ENCODE measurements at places on chromosomes 3 and 15.
A peak's percentile ranks its signal among the peaks of the same experiment; 100 is the strongest.

GRCh38 chr15:47570044-47570443 lies 147.3 kb upstream of the SEMA6D start:
- peak; percentile 49 for DNase-seq

- DNase-seq = no peak
These were observed 602 bp upstream of the SLTM start for GRCh38 chr15:58934114-58934447.

DNA sequence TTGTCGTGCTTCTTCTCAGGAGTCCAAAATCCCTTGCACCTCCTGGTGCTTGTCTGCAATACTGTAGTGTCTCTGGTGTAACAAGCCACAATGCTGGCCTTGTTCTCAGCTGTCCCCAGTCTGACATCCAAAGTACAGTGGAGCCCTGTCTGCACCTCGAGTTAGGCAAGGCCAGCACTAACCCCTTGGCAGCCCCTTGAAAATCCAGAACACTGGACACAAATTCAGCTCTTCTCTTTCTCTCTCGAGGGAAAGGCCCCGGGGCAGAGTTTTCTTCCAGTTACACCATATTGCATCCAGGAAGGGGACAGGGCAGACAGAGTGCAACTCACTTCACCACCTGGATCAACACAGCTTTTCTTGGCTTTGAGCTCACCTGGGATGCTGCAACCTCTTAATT lies 91.3 kb upstream of the ATP10A start:
- no peak for DNase-seq

GRCh38 chr3:42432485-42432884 lies 22.1 kb upstream of the LYZL4 start:
- DNase-seq = no peak

- DNase-seq = peak; percentile 24
These were observed 29.8 kb downstream of the GNB4 start for GRCh38 chr3:179421500-179421899.

DNA sequence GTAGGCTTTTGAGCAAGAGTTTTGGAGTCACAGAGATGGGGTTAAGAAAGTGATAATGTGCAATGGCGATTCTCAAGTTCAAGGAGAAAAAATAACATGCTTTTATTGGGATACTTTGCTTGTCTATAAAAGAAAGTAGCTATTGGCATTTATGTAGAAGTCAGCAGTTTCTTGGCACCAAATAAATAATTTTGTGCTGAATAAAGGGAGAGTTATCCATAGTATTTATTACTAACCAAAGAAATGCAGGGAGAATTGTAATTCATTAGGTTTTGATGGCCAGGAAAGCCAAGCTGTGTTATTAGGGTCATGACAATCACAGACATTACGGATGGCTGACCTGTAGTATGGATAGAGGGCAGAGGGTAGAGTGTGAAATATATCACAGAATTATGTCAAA lies 33.1 kb downstream of the BTD start:
- no peak for DNase-seq

GRCh38 chr15:69782809-69783208 lies 314.9 kb downstream of the TLE3 start:
- peak; percentile 98 for DNase-seq

DNA sequence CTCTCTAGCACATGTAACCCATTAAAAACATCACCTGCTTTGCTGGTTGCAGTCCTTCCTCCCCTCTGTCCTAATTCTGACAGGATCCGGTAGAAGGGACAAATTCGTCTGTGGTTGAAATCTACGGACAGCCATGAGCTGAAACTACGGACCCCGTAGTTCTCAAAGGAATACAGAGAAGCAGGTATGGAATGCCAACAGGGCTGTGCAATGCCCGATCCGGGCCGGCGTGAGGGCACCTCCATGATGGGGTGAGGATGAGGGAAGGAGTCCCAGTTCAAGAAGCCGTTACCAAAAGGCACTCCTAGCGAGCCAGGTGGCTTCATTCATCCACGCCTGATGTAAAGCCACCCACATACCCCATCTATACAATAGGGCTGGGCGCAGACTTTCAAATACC lies 160.0 kb upstream of the NSMCE3 start:
- DNase-seq = no peak

DNA sequence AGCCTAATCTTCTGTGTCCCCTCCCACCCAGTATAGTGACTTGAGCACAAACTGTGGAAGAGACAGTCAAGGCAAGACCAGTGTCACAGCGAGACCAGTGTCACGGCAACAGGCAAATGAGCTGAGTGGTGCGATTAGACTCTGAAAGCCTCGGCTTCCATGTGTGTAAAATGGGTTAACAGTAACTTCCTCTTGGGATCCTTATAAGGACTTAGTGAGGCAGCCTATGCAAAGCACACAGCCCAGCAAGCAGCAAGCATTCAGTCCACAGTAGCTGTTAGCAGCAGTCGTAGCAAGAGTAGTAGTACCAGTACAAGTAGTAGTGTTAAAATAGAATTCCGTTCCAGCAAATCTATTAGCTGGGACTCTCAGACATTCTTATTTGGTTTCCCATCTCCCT lies 334.1 kb downstream of the GABRB3 start:
- DNase-seq = no peak

- DNase-seq = no peak
These were observed 13.1 kb upstream of the LRRC2 start for GRCh38 chr3:46578973-46579755.

GRCh38 chr3:98551754-98552153 lies 20.0 kb downstream of the GPR15 start:
- DNase-seq = no peak

- peak; percentile 53 for DNase-seq
These were observed 241.7 kb downstream of the FEZF2 start for GRCh38 chr3:62131620-62132019.

GRCh38 chr15:101148881-101149664 lies 102.8 kb downstream of the CHSY1 start:
- DNase-seq = no peak

DNA sequence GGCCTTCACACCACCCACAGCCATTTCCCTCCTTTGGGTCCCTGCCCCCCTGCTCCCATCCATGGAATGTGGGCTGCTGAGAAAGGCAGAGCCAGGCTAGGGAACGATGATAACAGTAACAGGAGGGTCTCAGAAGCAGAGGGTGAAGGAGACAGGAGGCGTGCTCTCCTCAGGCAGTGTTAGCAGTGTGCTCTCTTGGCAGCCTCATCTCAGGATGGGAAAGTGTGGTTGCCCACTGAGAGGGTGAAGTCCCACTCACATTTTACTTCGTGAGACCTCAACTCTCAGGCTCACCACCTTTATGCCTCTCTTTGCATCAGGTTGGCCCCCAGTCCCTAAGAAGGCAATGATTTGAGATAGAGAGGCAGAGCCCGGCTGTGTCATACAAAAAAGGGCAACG lies 24.5 kb downstream of the TIGIT start:
- DNase-seq = no peak

- DNase-seq = peak; percentile 33
These were observed 50.6 kb upstream of the SLC6A1 start for GRCh38 chr3:10941972-10942371.

DNA sequence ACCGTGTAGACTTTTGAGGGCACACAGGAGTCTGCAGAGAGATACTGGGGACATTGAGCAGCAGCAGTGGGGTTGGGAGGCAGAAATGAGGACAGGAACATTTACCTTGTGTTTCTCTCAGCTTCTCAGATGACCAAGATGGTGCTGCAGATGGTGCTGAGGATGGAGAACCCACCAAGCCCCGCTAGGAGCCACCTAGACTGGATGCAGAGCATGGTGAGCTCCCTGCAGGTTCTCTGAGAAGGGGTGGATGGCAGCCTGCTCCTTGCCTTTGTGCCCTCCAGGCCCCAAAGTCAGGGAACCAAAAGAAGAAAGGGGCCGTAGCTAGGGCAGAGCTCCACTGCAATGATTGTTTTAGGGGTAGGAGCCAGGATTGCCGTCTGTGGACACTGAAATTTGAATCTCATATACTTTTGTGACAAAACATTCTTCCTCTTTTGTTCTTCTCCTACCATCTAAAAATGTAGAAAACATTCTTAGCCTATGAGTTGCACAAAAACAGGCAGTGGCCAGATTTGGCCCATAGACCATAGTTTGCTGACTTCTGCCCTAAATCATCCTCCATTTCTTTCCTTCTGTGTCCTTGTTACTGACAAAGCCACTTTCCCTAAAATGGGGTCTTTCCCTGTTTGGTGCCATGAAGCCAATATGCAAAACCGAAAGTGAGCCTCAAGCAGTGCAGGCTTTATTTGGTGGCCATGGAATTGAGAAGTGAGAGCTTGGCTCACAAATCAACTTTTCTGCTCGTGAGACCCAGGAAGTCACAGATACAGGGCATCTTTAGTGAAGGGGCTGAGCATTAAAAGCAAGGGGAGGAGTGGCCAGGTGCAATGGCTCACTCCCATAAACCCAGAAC lies 11.9 kb upstream of the MUC20 start:
- DNase-seq = no peak

DNA sequence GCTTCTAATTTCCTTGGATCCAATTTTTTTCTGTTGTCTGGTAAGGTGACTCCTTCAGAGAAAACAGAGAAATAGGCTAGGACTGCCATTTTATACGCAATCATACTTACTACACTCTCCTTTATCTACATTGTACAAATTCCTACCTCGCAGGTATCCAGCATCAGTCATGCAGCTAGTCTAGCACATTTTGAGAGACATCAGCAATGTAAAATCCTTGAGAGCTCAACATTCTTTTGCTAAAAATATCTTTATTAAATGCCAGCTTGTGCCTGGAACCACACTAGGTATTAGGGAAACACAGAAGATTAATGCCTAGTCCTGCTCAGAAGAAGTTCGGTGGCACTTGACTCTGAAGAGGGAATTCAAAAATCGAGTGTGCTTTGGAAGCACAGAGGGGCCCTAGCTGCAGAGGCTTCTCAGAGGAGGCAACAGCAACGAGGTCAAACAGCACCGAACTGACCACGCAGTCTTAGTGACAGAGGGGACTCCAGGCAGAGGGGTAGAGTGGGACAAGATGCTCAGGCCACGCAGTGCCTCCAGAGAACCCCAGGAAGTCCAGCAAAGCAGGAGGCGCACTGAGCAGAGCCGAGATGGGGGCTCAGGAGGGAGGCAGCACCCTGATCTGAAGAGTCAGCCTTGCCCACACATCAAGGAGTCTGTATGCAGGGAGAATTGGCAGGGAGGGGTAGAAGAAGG lies 3.5 kb downstream of the FAM174B start:
- DNase-seq = no peak

- DNase-seq = peak; percentile 95
These were observed 31.5 kb downstream of the SEMA5B start for GRCh38 chr3:122996038-122996580.

DNA sequence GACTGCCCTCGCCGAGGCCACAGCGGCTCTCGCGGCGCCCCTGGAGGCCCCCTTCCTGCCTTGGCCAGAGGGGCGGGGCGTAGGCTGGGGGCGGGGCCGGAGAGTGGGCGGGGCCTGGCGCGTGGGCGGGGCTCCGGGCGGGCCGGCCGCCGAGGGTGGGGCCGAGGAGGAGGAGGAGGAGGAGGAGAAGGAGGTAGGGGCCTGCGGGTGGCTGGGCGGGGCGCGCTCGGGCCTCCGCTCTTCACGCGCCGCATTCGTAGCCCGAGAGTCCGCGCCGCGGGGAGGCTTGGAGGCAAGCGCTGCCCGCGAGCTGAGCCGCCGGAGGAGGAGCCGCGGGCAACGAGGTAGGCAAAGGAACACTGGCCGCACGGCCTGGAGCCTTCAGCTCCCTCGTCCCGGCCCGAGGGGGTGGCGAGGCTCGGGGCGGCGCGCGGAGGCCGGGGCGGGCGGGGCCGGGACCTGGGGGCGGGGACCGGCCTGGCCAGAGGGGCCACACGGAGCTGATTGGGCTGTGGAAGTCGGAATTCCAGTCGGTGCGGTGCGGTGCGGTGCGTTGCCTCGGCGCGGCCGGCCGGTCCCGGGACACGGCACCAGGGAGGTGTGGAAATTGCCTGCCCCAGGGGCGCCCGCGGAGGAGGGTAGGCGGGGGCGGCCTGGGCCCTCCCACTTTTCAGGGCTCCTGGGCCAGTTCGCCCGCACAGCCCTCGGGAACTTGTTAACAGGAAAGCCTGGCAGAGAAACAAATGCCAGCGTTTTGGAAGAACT lies at the start of gene PPP2R3A:
Gene PPP2R3A (plus strand): TSS at position 223 of the 765 bp plus-strand sequence. CDS start 35,771 bp downstream, outside the sequence.
- DNase-seq = peak; percentile 89

DNA sequence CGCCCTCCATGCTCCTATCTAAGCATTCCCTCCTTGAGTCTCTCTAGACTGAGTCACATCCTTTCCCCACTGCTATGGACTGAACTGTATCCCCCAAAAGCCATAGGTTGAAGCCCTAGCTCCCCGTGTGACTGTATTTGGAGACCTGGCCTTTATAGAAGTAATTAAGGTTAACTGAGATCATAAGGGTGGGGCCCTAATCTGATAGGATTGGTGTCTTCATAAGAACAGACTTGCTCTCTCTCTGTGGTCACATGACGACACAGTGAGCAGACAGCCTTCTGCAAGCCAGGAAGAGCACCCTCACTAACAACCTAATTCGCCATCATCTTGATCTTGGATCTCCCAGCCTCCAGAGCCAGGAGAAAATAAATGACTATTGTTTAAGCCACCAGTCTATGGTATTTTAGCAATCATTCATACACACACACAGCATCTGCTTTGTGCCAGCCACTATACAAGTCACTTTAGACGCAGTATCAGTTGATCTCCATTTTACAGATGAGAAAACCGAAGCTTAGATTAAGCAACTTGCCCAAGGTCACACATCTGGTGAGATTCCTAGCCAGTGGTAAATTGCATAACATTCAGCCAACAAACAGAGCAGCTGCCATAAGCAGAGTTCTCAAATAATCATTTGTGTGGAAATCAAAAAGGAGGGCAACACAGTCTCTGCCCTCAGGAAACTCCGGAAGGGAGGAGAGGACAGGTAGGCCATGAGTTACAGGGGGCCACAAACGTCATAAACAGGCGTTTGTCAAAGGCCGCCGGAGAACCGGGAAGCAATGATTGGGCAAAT lies 66.3 kb upstream of the HES1 start:
- DNase-seq = peak; percentile 41

DNA sequence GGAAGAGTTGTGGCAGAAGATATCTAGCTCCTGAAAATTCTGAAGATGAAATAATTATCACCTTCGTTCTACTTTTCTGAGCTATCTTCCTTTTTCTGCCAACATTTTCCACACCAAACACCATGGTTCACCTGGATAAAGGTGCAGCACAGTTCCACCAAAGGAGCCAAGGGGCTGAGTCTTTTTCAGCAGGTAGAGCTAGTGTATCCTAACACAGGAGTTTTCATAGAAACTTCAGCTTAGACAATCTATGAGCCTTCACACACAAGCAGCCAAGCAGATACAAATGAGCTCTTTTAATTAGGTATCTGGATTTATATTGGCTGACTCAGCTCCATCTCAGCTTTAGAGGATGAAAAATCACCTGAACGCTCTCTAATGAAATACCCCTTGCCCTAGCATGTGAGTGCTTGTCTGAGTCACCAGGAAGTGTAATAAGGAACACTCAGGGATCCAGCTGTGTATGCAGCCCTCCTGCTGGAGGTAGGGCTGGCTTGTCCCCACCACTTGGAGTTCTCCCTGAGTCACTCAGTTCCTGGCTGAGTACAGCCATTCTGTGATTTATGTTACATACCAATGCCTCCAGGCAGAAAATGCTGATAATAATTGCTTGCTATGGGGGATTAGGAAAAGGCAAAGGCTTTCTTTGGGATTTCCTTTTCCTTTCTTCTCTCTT lies 385.7 kb downstream of the LSAMP start:
- DNase-seq = peak; percentile 23

DNA sequence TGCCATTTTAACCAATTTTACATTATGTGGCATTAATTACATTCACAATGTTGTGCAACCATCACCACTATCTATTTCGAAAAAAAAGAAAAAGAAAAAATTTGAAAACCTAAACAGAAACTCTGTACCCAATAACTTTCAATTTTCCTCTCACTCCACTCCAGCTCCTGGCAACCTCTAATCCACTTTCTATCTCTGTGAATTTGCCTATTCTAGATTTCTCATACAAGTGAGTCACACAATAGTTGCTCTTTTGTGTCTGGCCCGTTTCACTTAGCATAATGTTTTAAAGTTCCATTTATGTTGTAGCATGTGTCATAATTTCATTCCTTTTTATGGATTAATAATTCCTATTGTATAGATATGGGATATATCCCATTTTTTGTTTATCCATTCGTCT lies 53.3 kb upstream of the TBC1D5 start:
- no peak for DNase-seq
